ENCODE measurements at places on chromosomes 4 and X.

DNA sequence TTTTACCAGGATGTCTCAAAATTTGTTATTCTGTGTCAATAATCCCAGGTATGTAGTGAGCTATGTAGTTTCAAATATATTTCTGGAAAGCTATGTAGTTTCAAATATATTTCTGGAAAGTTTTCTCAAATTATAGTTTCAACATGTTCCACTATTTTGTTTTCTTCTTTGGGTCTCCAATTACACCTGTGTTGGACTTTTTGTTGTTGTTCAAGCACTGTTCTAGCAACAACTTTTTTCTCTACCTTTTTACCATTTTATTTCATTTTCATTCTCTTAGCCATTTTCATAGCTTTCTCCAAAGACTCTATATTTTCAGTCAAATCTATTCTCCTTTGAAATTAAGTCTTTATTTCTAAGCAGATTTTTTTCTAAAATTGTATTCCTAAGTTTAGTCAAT lies 88.4 kb downstream of the LCORL start:
- no peak for ATAC-seq

DNA sequence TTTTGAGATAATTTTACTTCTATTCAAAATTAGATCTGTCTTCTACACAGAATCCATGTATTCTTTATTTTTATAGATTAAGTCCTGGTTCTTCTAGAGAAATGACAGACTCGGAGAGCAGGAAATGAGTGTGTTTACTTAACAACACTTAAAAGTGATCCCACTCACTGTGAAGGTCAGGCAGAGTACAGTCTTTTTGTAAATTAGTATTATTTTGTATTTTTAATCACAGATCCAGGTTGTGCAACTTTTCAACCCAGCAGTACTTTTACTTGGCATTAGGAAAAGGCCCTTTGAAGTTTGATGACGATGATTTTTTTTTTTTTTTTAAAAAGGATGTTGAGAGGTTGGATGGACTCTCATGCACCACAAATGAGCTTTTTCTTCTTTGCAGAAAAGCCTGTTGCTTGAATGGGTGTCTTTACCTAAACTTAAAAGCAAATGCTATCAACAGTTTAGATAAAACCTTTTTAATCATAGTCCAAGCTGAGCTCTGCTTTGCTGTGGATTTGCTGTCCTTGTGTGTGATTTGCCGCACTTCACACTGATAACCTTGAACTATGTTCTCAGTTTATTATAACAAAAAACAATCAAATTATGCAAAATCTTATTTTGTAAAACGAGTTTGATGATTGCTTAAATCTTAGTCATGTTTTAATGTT lies 114.1 kb downstream of the MXRA5 start:
- ATAC-seq = no peak

DNA sequence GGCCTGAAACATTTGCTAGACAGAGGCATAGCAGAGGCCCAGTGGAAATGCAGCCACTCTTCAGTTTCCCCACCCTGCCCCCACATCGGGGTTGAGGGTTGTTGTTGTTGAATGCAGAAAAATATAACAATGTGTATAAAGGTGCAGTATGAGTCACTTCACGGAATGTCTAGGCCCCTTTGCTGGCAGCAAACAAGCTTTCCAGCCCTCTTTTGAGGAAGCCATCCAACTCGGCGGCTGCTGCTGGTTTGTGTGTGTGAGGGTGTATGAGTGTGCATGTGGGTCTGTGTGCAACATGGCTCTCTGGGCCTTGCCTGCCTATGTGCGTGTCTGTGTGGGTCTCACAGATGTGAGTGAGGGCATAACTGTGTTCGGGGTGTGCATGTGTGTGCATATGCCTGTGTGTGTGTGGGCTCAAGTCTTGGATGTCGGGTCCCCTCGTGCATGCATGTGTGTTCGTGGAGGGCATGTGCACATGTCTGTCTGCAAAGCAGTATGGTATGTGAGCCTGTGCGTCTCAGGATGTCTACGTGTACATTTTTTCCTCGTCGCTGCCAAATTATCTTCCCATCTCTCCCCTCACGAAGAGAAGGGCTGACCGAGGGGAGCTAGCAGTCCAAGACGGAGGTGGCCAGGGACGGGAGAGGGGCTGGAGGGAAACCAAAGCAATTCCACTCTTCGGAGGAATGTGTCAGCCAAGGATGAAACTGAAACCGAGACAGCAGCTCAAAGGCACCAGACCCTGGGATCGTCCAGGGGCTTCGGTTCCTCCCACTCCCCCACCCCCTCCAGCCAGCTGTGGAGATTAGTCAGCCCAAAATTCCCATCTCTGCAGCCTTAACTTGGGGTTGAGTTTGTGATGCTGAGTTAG lies 8.4 kb upstream of the ELF4 start:
- ATAC-seq = no peak

- no peak for ATAC-seq
These were observed 38.1 kb downstream of the NAA11 start for GRCh38 chr4:79287718-79288117.
